Mesenchymal stem cell (in vitro differentiated cells and primary cell): ENCODE measurements at places on chromosomes 11 and 22.
A peak's percentile ranks its signal among the peaks of the same experiment; 100 is the strongest.

- no peaks in the 10 kb centered on the region for H3K27me3 ChIP-seq
- H3K27ac ChIP-seq: no peak overlapping the region
These were observed 120.4 kb upstream of the GRIA4 start for GRCh38 chr11:105489446-105489845.

GRCh38 chr11:1161410-1162137 lies 3.8 kb downstream of the MUC5AC start:
- peaks cover 17% of the 10 kb centered on the region for H3K4me1 ChIP-seq
- H3K4me3 ChIP-seq: no peak overlapping the region
- no peak overlapping the region for H3K27ac ChIP-seq
- DNase-seq: no peak

DNA sequence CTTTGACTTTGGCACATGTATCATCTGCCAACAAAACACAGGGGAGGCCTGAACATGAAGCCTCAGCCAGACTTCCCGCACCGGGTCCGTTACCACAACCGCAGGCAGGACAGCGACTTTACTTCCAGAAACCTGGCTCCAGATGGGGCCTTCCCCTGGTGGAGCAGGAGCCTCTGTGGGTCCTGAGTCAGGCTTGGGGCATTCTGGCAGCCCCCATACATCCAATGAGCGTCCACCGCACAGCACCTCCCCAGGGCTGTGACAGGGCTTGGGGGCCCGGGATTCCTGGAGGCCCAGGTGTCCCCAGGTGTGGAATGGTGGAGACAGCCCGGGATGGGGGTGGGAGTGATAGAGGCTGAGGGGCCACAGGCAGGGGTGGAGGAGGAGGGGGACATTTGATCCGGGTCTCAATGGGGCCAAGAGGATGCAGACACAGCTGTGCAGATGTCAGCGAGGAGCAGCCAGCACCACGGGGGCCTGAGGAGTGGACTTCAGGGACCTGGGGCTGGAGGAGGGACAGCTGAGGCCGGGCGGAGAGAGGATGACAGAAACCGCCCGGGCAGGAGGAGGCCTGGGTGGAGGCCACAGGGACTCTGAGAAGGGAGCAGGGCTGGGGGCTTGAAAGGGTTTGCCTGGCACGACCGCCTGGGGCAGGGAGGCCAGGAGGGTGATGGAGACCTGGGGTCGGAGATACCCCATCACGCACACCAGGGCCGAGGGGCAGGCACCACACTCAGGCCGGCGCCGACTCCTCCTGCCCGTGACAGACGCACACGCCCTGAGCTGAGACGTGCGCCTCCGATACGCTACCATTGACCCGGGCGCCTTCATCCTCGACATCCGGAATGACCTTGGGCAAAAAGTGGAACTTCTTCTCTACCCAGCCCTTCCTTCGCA lies 8.6 kb downstream of the TTLL8 start:
- no peaks in the 10 kb centered on the region for H3K36me3 ChIP-seq
- H3K4me1 ChIP-seq: no peaks in the 10 kb centered on the region
- H3K4me3 ChIP-seq: no peak overlapping the region
- peaks cover 20% of the 10 kb centered on the region for H3K27me3 ChIP-seq
- H3K27ac ChIP-seq: no peak overlapping the region

GRCh38 chr11:8989453-8989852 lies 14.3 kb downstream of the NRIP3 start:
- H3K27me3 ChIP-seq: no peaks in the 10 kb centered on the region
- H3K27ac ChIP-seq: no peak overlapping the region
- H3K36me3 ChIP-seq: no peaks in the 10 kb centered on the region
- H3K4me3 ChIP-seq: no peak overlapping the region

- H3K36me3 ChIP-seq: no peaks in the 10 kb centered on the region
- no peak overlapping the region for H3K27ac ChIP-seq
- no peaks in the 10 kb centered on the region for H3K27me3 ChIP-seq
These were observed 1.7 kb downstream of the APOL5 start for GRCh38 chr22:35719212-35719875.

DNA sequence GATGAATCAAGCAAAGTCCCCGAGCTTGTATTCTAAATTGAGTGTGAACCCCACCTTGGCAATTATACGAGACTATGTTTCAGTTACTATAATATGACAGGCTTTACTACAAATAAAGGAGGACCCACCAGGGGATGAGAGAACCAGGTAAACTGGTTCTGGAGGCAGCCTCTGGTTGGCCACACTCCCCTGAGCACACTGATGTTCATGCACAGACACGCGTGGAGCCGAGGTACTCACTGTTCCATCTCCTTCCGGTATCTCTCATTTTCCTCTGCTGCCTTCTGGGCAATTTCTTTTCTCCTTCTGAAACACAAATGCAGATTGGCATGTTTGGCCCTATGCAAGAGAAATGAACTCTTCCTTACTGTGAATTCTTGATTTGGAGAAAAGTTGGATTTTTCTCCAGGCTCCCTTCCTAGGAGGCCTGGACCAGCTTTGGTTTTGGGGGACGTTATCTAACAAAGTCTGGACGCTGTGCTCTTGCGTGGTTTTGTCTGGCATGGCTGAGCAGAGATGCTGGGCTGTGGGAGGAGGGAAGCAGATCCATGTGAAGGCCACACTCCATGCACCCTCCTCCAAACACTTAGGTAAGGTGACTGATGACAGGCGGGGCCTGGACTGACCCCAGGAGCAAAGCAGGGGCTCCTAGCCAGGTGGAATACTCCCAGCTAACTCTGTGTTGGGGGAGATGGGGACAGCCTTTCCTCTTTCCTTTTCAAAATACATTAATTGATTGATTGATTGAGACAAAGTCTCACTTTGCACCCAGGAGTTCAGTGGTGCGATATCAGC lies 22.9 kb downstream of the USH1C start:
- no peaks in the 10 kb centered on the region for H3K36me3 ChIP-seq
- no peak for DNase-seq
- peaks cover 30% of the 10 kb centered on the region for H3K27me3 ChIP-seq
- H3K4me3 ChIP-seq: no peak overlapping the region
- H3K4me1 ChIP-seq: no peaks in the 10 kb centered on the region

DNA sequence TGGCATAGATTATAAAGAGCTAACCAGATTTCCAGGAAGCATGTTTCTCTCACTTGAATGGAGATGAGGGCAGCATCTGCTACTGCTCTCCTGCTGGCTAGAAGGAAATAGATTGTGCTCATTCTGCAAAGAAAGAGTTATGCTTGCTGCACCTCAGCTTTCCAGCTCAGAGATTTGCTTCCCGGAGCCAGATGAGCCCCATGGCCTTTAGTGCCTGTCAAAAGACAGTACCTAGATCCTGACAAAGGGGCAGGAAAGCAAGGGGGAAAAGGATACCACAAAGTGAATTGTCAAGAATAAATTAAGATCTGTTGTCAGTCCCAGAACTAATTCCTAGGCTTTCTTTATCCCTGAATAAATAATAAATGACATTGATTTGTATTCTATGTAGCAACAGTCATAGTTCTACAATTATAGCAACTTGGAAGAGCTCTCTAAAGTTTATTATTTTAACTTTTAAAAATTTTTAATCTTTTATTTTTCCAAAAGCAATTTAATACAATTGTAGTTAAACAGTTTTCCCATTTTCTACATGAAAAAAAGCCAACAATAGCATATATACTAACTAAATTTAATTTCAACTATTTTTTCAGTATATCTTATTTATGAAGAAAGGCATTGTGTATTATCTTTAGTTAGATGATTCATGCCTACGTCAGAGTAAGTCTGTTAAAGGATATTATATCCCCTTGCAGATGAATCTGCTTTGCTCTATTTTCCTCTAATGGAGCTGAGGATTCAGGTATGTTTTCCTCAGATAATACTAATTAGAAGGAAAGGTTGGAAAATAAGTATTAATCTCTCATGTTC lies 306.1 kb upstream of the DDI1 start:
- H3K27ac ChIP-seq: peak overlapping the region; percentile 67
- no peaks in the 10 kb centered on the region for H3K36me3 ChIP-seq
- no peaks in the 10 kb centered on the region for H3K27me3 ChIP-seq
- peaks cover 1% of the 10 kb centered on the region for H3K4me1 ChIP-seq
- no peak for DNase-seq

- H3K27ac ChIP-seq: peak overlapping the region; percentile 15
- peak; percentile 34 for DNase-seq
- H3K4me3 ChIP-seq: no peak overlapping the region
- H3K36me3 ChIP-seq: no peaks in the 10 kb centered on the region
- peaks cover 8% of the 10 kb centered on the region for H3K4me1 ChIP-seq
- H3K27me3 ChIP-seq: no peaks in the 10 kb centered on the region
These were observed 25.6 kb downstream of the SCUBE2 start for GRCh38 chr11:9065607-9066432.

GRCh38 chr11:122746611-122747244 lies 91.2 kb downstream of the UBASH3B start:
- no peak for DNase-seq
- H3K4me3 ChIP-seq: no peak overlapping the region
- no peaks in the 10 kb centered on the region for H3K27me3 ChIP-seq
- H3K4me1 ChIP-seq: peaks cover 30% of the 10 kb centered on the region
- H3K36me3 ChIP-seq: no peaks in the 10 kb centered on the region

DNA sequence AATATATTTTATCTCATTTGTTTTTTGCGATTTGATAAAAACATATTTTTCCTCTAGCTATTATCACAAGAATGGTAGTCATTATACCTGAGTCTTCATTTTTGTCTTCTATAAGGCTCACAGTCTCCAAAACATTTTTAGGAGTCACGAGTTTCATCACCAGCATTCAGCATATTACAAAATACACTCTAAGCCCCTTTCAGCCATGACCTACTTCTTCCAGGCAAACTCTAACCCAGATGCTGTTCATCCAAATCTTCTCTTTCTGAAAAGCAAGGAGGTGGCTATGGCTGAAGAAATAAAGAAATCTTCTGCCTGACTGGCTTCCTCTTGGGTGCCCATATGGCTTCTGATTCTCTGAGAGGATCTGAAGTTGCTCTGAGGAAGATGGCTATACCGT lies 35.7 kb upstream of the USP47 start:
- no peak overlapping the region for H3K4me3 ChIP-seq
- no peaks in the 10 kb centered on the region for H3K36me3 ChIP-seq
- no peaks in the 10 kb centered on the region for H3K4me1 ChIP-seq
- H3K27ac ChIP-seq: no peak overlapping the region
- no peaks in the 10 kb centered on the region for H3K27me3 ChIP-seq

- H3K27ac ChIP-seq: no peak overlapping the region
- H3K27me3 ChIP-seq: no peaks in the 10 kb centered on the region
- H3K4me1 ChIP-seq: peaks cover 20% of the 10 kb centered on the region
- H3K4me3 ChIP-seq: no peak overlapping the region
These were observed 308.9 kb downstream of the MN1 start for GRCh38 chr22:27492566-27493201.

DNA sequence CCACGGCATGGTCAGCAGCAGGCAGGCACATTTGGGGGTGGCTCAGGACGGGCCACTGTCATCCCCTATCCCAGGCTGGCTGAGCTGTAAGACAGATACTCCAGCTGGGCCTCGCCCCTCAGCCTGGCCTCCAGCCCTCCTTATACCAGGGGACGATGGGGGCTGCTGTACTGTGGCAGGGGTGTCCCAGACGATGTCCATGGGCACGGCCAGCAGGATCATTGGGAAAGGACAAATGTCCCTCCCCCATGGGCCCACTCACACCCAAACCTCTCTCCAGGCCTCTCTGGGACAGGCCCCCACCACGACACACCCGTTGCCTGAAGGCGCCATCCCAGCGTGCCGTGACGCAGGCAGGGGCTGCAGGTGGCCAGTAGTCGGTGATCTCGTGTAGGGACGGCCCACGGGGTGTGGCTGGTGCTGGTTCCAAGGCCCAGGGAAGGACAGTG lies 1.5 kb upstream of the IL17REL start:
- H3K4me1 ChIP-seq: peaks cover 9% of the 10 kb centered on the region
- H3K4me3 ChIP-seq: no peak overlapping the region
- H3K27ac ChIP-seq: no peak overlapping the region
- no peak for DNase-seq
- no peaks in the 10 kb centered on the region for H3K36me3 ChIP-seq

GRCh38 chr22:43944670-43945430 lies 10.4 kb upstream of the SAMM50 start:
- no peak overlapping the region for H3K27ac ChIP-seq
- peaks cover 33% of the 10 kb centered on the region for H3K36me3 ChIP-seq
- no peaks in the 10 kb centered on the region for H3K27me3 ChIP-seq
- no peak for DNase-seq
- peaks cover 7% of the 10 kb centered on the region for H3K4me1 ChIP-seq

DNA sequence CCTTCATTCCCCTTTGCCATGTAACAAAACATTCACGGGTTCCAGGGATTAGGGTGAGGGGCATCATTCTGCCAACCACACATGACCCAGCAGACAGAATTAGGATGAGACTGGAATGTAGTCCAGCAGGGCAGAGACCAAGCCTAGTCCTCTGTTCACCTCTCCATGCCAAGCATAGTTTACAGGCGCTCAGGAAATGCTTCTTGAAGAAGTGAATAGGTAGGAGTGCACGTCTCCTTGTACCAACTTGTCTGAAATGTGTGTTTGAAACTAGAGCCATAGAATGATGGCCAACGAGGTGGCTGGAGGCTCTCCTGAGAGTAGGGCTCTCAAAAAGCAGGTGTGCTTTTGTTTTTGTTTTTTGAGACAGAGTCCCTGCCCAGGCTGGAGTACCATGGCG lies 8.2 kb downstream of the SPINDOC start:
- no peak overlapping the region for H3K27ac ChIP-seq
- DNase-seq: no peak
- H3K4me3 ChIP-seq: no peak overlapping the region

DNA sequence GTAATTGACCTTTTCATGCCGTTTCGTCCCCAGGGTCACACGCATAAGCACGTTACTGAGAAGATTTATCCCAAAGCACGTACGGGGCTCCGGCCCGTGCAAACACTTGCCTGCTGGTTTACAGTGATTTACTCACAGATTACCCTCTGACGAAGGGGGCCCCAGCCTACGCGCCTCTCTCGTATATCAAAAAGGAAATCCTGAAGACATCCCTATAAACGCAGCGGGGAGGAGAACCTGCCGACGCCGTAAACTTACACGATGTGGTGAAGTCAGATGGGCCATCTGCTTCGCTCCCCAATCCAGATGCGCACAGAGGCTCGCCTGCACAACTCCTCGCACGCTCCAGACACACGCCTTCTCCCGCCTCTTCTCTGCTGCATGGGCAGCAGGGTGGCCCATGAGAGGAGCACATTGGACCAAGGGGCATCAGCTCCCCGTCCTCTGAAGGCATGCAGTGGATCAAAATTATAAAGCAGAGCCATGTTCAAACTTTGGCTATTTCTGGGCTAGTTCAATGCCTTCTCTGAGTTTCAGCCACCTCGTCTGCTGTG lies 123.6 kb downstream of the MN1 start:
- peaks cover 5% of the 10 kb centered on the region for H3K4me1 ChIP-seq
- H3K36me3 ChIP-seq: no peaks in the 10 kb centered on the region
- no peak overlapping the region for H3K4me3 ChIP-seq
- peak; percentile 45 for DNase-seq
- H3K27me3 ChIP-seq: peaks cover 23% of the 10 kb centered on the region
- H3K27ac ChIP-seq: no peak overlapping the region

GRCh38 chr11:112388496-112388895 lies 127.8 kb upstream of the PLET1 start:
- DNase-seq: no peak
- H3K4me1 ChIP-seq: no peaks in the 10 kb centered on the region
- H3K27ac ChIP-seq: no peak overlapping the region
- H3K27me3 ChIP-seq: no peaks in the 10 kb centered on the region
- no peaks in the 10 kb centered on the region for H3K36me3 ChIP-seq

DNA sequence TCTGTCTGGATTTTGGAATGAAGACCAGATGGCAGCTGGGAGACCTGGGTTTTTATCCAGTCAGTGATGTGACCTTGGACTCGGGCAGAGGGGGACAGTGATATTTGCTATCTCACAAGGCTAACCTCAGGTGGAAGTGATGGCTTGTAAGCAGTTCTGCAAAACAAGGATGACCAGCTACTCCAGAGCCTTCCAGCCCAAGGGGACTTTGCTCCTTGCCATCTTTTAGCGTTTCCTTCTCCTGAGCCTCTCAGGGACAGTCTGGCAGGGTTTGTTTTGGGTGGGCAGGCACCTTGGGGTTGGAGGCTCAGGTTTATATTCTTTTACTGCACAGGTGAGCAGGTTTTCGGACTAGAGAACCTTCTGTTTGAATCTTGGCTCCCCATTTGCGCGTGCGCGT lies 9.5 kb upstream of the OSBP2 start:
- no peaks in the 10 kb centered on the region for H3K27me3 ChIP-seq
- H3K36me3 ChIP-seq: no peaks in the 10 kb centered on the region
